ENCODE measurements at places on chromosomes 7 and 10. TPM values are rescaled to one million over a fixed set of nuclear protein-coding genes. Genes with fewer than 3 reads are reported as not detected.

Gene BAIAP2L1
- 1.7 TPM for total RNA-seq

Gene ST8SIA6
- total RNA-seq: not detected

Gene CALHM3
- not detected for total RNA-seq

Gene H2BK1
- not detected for total RNA-seq

Gene GIGYF1
- total RNA-seq: 23.5 TPM

Gene CDH23
- total RNA-seq: 0.12 TPM

Gene TFR2
- total RNA-seq: 0.33 TPM

Gene SPDYE6
- not detected for total RNA-seq

Gene LDB3
- not detected for total RNA-seq

Gene DTX2
- 4.1 TPM for total RNA-seq

Gene CTTNBP2
- 7.0 TPM for total RNA-seq

Gene DIP2C
- total RNA-seq: 23.1 TPM

Gene GPR37
- 1.5 TPM for total RNA-seq

Gene PKD2L1
- total RNA-seq: under 0.01 TPM

Gene BAMBI
- 0.77 TPM for total RNA-seq

Gene CREB3L2
- total RNA-seq: 24.0 TPM

Gene CYP2C19
- not detected for total RNA-seq

Gene CPA2
- total RNA-seq: not detected

Gene IFIT1B
- not detected for total RNA-seq

Gene CFAP46
- total RNA-seq: 0.87 TPM

Gene FAM25A
- not detected for total RNA-seq

Gene SYT15
- not detected for total RNA-seq

Gene FAM180A
- total RNA-seq: 24.9 TPM

Gene ABCC2
- total RNA-seq: 0.75 TPM

Measured in uterine smooth muscle cell (primary cell).